ENCODE measurements at places on chromosomes 7 and 10.

- DNase-seq = no peak
Measured at GRCh38 chr10:48210966-48211365, 63.5 kb downstream of the FRMPD2 start.

- no peak for DNase-seq
Measured at GRCh38 chr7:33646166-33646565, 259.2 kb upstream of the BMPER start.

- DNase-seq = no peak
Measured at GRCh38 chr7:42479816-42480633, 243.0 kb upstream of the GLI3 start.

- DNase-seq = no peak
Measured at GRCh38 chr7:7264306-7265040, 82.1 kb downstream of the C1GALT1 start.

GRCh38 chr7:66958538-66959350 lies 36.6 kb downstream of the SBDS start:
- DNase-seq = no peak

DNA sequence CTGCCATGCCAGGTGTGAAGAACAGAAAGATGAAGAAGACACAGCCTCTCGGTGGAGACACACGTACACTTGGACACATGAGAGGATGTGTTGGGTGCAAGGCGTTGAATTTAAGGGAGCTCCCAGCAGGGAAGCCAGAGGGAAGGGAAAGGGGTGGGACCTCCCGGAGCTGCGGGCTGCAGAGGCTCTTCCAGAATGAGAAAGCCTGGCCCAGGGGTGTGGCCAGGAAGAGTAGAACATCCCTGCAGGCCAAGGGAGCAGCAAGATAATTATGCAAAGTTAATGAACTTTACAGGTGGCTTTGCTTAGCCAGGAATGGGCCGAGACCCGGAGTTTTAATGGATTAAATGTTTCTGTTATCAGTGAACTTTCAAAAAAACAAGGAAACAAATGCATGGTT lies 270.3 kb downstream of the KLF6 start:
- DNase-seq = no peak

- DNase-seq = no peak
Measured at GRCh38 chr7:156889746-156890145, 3.2 kb downstream of the LMBR1 start.

Measured in esophagus squamous epithelium (tissue), 5 donors.